ENCODE measurements at places on chromosomes 12 and 14. TPM values are rescaled to one million over a fixed set of nuclear protein-coding genes. Genes with fewer than 3 reads are reported as not detected.

Gene SLC17A8
- total RNA-seq: not detected

Gene HOXC12
- total RNA-seq: not detected

Gene MANSC4
- not detected for total RNA-seq

Gene SLC25A47
- total RNA-seq: not detected

Gene VRTN
- total RNA-seq: not detected

Gene HOXC4
- total RNA-seq: 6.5 TPM

Gene ITPK1
- 42.1 TPM for total RNA-seq

Gene ITGB7
- 199 TPM for total RNA-seq

Gene GLI1
- 3.9 TPM for total RNA-seq

Gene MNAT1
- total RNA-seq: 28.2 TPM

Gene ANKRD33
- not detected for total RNA-seq

Gene CALCOCO1
- 179 TPM for total RNA-seq

Gene CCER1
- not detected for total RNA-seq

Gene KNTC1
- total RNA-seq: 52.4 TPM

Gene TAS2R9
- total RNA-seq: not detected

Gene SCN8A
- 1.0 TPM for total RNA-seq

Gene CPNE8
- 1.6 TPM for total RNA-seq

Gene TXNRD1
- total RNA-seq: 48.1 TPM

Gene FAM181A
- total RNA-seq: not detected

Gene ISCU
- total RNA-seq: 190 TPM

Gene WIF1
- total RNA-seq: not detected

Gene SLC10A1
- total RNA-seq: not detected

Gene PTGDR
- not detected for total RNA-seq

Gene GARIN6
- not detected for total RNA-seq

Gene SPIC
- not detected for total RNA-seq

Gene CMA1
- not detected for total RNA-seq

Gene DLGAP5
- total RNA-seq: not detected

Gene MSRB3
- not detected for total RNA-seq

Gene KRT7
- total RNA-seq: not detected

Gene VIPAS39
- total RNA-seq: 25.9 TPM

Gene ATG101
- 19.4 TPM for total RNA-seq

Gene TAS2R50
- 2.0 TPM for total RNA-seq

Gene CFAP73
- total RNA-seq: 5.1 TPM

Gene INHBC
- 0.17 TPM for total RNA-seq

Gene ZNF740
- total RNA-seq: 117 TPM

Gene RNASE3
- not detected for total RNA-seq

Gene OR2AP1
- total RNA-seq: not detected

Gene PRB3
- not detected for total RNA-seq

Gene C1S
- total RNA-seq: 0.64 TPM

Gene PRB2
- total RNA-seq: not detected

Gene PTPRB
- total RNA-seq: not detected

Gene RASAL1
- total RNA-seq: 13.9 TPM

Gene SOX5
- 17.2 TPM for total RNA-seq

Gene FOXJ2
- 19.4 TPM for total RNA-seq

Gene KLHL33
- total RNA-seq: 0.27 TPM

Gene SMOC1
- total RNA-seq: not detected

Gene ERC1
- 90.0 TPM for total RNA-seq

Gene DDHD1
- total RNA-seq: 75.4 TPM

Gene TUBA1A
- 137 TPM for total RNA-seq

Gene CLBA1
- 5.5 TPM for total RNA-seq

Gene KLRC4
- not detected for total RNA-seq

Gene IFI27L2
- 30.2 TPM for total RNA-seq

Gene APOF
- total RNA-seq: not detected

Gene LRFN5
- total RNA-seq: 0.95 TPM

Gene FGF6
- total RNA-seq: not detected

Gene TUNAR
- total RNA-seq: 0.81 TPM

Gene MYH7
- not detected for total RNA-seq

Gene BDKRB1
- not detected for total RNA-seq

Gene SMAGP
- 8.0 TPM for total RNA-seq

Data from B cell (primary cell).